Inflammatory macrophage treated with lipopolysaccharide for 4 hours (primary cell): ENCODE measurements at places on chromosomes 3 and 15.

DNA sequence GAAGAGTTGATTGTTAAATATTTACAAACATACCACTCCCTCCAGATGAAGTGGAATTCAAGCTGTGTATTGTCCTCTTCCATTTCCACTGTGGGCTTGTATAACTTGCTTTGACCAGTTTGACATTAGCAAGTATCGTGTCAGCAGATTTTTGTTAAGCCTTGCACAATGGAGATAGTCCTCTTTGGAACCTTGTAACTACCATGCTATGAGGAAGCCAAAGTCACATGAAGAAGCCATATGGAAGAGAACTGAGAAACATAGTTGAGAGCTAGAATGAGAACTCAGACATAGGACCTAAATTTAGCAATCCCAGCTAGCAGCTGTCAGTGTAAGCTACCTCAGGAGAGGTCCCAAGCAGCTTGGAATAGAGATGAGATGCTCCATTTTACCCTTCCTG is 889.2 kb downstream of the PDCD6IP start:
- no peak for DNase-seq

DNA sequence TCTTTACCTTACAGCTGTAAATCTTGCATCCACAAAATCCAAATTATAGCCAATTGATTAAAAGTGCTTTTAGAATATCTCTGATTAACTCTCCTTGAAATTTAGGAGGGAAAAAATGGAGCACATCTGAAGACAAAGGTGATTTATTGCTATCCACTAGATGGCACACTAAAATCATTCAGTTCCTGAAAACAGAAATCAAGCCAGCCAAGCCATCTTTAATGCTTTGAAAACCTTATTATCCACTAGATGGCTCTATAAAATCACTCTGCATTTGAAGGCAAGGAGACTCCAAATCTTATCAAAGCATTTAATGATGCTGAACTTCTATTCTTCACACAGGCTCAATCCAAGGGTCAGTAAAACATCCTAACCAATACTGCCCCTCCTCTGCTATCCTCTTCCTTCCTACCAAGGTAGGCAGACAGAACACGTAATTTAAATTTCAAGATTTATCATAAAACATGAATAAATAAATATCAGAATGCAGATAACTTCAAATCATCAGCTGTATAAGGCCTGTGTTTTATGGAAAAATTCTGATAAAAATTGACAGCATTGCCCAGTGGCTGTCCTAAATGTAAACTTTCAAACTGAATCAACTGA is 48.4 kb downstream of the GOLIM4 start:
- peak; percentile 81 for DNase-seq

- DNase-seq = no peak
These were observed 16.1 kb downstream of the PDCD10 start for GRCh38 chr3:167718582-167718981.

DNA sequence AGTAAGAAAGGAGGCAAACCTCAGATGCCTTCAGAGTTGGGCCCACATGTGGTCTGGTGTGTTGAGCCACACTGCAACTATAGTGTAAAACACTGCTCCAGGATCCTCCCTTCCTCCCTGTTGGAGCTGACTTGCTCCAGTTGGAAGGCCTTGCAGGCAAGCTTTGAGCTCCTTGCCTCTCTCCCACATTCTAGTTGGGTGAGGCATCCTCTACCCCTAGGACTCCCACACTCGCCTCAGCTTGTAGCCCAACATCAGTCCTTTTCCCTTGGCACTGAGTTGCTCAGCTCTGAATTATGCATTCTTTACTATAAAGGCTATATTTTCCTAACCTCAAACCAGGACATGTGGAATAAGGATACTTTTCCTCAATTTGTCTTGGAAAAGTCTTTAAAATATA is 143.9 kb downstream of the NECTIN3 start:
- DNase-seq = no peak

- DNase-seq = peak; percentile 68
These were observed 276.0 kb downstream of the GBE1 start for GRCh38 chr3:81485444-81485865.

DNA sequence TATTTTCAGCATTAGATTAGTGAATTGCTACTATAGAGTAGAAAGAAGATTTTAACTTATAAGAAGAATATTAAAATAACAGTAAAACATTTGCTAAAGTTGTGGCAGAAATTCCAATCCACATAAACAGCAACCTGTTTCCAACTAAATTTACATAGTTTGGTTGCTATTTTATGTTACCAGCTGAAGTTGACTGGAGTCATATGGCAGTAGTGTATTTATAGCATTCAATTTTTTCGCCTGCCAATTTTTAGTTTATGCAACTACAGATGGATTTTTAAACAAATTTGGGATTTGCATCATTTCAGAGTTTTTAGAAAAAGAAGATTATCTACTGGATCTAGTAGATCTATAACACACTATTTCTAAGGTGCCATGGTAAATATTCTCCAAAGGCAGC is 332.5 kb upstream of the BCHE start:
- DNase-seq = no peak

- no peak for DNase-seq
These were observed 122.6 kb downstream of the FBN1 start for GRCh38 chr15:48522911-48523310.

DNA sequence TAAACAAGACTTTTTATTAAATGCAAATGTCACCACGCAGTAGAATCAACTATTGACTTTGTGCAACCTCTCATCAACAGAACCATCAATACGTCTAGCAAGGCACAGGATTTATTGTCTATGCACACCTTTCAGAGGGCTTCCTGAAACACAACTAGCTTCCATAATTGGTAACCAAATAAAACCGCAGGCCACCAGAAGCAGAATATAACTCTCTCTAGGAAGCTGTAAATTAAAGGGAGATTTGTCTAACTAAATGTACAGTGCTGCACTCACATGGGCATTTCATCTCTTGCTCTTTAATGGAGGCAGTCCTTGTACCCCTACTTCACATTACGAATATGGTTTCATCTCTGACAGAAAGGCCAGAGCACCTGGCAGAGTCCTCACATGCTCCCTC is 93.0 kb downstream of the FHIT start:
- no peak for DNase-seq
